ENCODE measurements at places on chromosomes 2 and 18.

DNA sequence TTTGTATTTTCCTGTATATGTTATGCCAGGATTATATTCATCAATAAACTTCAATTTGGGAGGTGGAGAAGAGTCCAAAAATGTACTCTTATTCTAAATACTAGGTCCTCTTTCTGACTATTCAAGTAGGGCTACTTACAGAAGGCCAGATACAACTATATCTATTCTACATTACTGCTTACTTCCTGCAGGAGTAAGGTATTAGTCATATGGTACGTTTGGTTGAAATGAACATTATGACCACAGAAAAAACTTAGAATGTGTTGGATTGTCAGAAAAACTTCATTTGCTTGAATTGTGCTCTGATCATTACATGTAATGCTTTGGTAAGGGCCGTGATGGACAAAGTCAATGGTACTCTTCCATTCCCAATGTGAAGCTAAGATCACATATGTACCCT, 35.0 kb downstream of the STAT4 start:
- no peak for DNase-seq

DNA sequence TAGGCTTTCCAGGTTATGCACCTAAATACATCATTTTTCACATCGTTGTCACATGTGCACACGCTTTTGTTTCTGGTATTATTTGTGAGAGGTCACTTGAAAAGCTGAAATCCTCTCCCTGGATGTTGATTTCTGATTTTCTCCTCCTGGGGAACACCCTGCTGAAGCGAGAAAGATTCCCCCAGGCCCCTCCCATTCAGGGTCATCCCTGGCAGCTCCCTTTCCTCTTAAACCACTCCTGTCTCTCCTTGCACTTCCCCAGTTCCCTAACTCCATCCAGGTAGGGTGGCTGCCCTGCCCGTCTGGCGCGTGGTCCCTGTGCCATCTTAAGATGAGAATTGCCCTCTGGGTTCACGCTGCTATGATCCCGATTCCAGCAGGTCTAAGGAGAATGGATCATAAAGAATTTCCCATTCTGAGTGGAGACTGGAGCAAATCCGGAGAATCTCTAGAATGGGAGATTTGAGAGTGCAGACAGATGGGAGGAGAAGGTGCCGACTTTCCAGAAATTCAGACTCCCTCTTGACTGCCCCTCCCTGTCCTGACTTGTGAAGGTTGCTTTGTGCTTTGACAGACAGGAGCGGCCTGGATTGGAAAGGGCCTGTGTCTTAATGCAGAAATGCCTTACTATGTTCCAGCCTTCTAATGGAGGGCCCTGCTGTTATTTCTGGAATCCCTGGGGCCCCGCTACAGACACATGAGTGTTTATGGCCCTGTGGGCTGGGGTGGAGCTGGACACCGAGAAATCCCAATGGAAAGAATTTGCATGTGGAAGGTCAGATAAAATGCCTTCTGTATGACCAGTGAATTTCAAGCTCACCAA, 1.3 kb upstream of the YWHAQ start:
- DNase-seq, result no peak

GRCh38 chr18:79826966-79827365, 29.2 kb downstream of the KCNG2 start:
- DNase-seq, result no peak

GRCh38 chr2:26670171-26670570, 22.4 kb upstream of the KCNK3 start:
- no peak for DNase-seq

DNA sequence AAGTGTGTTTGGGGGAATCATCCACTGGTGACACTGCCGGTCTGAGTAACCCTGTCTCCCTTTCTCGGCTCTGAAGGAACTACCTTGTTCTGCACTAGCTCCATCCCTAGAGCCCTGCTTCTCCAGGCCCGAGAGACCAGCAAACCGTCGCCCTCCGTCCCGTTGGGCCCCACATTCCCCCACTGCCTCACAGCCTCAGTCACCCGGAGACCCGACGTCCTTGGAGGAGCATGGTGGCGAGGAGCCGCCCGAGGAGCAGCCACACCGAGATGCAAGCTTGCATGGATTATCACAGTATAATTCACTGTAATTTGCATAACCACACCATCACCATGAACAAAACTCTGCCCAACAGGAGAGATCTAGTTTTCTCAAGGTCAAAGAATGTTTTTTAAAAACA, 126.2 kb downstream of the MTCL1 start:
- no peak for DNase-seq

GRCh38 chr2:36528766-36529392, 69.1 kb downstream of the FEZ2 start:
- DNase-seq, result no peak

Measured in NCI-H1092 (cell line).